ENCODE measurements at places on chromosomes 1 and 21.

DNA sequence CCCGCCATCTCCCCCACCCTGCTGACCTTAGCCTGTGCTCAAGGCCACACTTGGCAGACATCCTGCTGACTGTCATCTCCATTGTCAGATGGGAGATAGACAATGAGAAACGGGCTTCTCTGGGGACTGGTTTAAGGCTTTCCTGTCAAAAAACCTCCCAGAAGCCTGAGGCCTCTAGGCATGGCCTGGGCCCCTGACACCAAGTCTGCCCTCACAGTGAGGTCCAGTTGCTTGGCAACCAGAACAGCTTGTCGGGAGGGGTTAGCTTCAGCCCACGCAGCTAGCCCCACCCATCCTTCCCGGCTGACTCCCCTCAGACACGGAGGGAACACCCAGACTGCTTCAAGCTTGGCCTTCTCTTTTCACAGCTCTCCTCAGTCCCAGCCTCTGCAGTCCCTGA, 11.0 kb downstream of the PLEKHA6 start:
- peak; percentile 36 for DNase-seq

DNA sequence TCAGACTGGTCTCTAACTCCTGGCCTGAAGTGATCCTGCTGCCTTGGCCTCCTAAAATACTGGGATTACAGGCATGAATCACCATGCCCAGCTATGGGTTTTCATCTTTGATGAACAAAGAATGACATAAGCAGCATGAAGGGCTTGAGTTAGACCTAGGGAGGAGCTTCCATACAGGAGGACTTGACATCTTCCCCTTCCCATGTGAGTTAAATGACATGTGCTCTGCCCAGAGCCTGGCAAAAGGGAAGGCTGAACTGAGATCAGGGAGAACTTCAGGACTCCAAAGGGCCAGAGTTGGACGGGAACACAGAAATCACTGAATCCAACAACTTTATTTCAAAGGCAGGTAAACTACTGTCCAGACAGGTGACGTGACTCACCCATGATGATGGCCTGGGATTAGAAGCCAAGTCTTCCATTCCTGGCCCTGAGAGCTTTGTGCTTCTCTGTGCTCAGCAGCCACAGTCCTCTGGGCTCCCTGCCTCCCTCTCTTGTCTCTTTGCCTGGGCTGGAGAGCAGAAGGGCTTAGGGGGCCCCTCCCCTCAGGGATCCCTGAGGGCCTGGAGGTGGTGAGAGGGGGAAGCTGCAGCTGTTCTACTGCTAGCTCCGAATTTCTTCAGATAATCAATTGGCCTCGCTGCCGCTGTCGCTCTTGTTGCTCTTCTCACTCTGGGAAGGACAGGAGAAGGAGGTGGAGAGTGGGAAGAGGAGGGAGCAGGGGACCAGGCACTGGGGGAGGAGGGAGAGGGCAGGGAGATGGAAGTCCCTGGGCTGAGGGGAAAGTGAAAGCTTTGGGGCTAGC, 7.6 kb downstream of the NHLH1 start:
- DNase-seq = no peak

DNA sequence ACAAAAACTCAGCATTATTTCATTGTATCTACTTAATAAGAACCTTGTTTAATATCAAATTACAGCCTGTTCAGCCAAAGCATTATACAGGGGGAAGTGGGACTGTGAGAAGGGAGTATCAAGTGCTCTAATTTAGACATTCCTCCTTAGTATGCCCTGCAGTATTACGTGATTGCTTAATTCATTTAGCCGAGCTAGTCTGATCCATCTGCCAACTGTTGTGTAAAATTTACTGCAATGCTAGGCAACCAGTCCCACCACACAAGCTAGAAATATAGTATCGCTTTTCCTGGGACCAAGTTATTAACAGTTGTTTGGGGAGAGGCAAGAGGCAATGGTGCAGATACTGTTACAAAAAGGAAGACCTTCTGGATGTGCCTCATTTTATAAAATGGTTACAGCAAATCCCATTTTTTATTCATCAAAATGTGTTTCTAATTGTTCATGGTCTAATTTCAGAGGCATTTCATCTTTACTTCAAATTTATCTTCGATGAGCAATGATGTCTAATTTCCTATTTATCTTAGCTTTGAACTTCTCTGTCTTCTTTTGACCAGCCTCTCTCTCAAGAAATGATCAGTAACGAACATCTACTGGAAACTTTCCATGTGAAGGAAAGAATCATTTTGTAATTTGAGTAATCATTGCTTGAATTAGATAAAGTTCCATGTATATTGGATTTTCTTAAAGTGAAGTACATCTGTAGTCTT, 283.3 kb downstream of the DUSP10 start:
- no peak for DNase-seq

- no peak for DNase-seq
Measured at GRCh38 chr1:215052256-215053015, 30.1 kb upstream of the KCNK2 start.

DNA sequence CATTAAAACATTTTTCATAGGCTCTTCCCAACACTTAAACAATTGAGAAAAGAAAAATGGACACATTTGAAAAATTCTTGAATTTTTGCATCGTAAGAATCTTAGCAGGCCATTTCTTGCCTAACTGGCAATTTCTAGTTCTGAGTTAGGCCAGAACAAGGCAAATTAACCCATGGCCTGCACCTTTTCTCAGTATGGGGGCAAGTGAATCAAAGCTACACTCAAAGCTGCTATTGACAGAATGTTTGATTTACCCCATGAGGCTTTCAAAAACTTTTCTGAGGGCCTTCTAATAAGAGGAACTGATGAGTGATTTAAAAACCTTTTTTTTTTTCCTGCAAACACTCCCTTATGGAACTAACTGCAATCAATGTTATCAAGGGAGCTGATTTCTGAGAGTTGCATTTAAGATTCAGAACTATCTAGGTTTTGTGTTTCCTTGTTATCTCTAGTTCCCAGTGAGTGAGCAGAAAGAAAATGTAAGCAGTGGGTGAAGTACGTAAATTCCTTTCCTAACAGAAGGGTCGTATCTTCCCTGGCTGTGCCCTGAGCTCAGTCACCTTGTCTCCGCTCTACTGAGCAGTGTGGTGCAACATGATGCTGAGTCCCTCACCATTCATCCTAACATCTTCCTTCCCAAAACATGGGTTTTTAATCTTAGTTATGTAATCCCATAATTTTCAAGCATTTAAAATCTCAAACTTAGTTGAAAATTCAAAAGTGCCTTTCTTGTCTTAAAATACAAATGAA, 353.7 kb downstream of the DPYD start:
- DNase-seq = no peak

All from neural crest cell (in vitro differentiated cells).